ENCODE measurements at places on chromosomes 2 and 18. TPM values are rescaled to one million over a fixed set of nuclear protein-coding genes. Genes with fewer than 3 reads are reported as not detected.

The RGPD4 gene
- polyA plus RNA-seq: not detected

The GPR39 gene
- 2.6 TPM for polyA plus RNA-seq

The SAG gene
- 0.05 TPM for polyA plus RNA-seq

The ARL4C gene
- polyA plus RNA-seq: 54.6 TPM

The DYNAP gene
- polyA plus RNA-seq: not detected

The MC2R gene
- not detected for polyA plus RNA-seq

The SERPINB3 gene
- not detected for polyA plus RNA-seq

The ASB18 gene
- not detected for polyA plus RNA-seq

The LDLRAD4 gene
- 11.5 TPM for polyA plus RNA-seq

- DNase-seq: no peak
These were observed 116.5 kb upstream of the MCFD2 start for GRCh38 chr2:47031909-47032668.

- DNase-seq: no peak
These were observed 25.5 kb upstream of the YWHAQ start for GRCh38 chr2:9656270-9656766.

DNA sequence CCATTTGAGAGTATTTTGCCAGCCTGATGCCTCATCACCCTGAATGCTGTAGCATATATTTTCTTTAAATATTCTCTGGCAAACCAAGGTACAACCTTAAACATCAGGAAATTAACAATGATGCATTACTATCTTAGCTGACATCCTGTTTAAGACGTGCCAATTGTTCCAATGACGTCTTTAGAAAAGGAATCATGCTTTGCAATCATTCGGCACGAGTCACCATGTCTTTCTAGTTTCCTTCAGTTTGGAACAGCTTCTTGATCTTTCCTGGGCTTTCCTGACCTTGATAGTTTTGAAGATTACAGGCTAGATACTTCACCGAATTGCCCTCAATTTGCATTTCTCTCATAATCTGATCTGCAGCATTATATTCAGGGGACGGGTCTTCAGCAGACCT, 88.2 kb upstream of the GLI2 start:
- no peak for DNase-seq

DNA sequence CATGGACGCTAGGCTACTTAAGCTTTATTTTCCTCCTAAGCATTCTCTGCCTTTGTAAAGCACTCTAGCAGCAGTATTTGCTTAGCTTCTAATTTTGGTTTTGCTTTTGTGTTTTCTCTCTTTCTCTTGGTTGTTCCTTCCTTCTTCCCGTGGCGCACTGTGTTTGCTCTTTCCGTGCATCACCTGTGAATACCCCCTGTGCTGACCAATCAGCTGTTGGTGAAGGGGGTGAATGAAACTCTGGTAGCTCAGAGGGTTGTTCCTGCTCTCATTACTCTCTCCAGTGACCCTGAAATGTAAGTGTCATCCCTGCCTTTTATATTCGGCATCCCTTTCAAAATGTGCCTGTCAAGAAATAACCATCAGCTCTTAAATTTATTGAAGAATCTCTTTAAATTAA, 45.5 kb upstream of the TNFRSF11A start:
- no peak for DNase-seq

- DNase-seq: no peak
These were observed 33.8 kb downstream of the PLA2R1 start for GRCh38 chr2:160028431-160029269.

DNA sequence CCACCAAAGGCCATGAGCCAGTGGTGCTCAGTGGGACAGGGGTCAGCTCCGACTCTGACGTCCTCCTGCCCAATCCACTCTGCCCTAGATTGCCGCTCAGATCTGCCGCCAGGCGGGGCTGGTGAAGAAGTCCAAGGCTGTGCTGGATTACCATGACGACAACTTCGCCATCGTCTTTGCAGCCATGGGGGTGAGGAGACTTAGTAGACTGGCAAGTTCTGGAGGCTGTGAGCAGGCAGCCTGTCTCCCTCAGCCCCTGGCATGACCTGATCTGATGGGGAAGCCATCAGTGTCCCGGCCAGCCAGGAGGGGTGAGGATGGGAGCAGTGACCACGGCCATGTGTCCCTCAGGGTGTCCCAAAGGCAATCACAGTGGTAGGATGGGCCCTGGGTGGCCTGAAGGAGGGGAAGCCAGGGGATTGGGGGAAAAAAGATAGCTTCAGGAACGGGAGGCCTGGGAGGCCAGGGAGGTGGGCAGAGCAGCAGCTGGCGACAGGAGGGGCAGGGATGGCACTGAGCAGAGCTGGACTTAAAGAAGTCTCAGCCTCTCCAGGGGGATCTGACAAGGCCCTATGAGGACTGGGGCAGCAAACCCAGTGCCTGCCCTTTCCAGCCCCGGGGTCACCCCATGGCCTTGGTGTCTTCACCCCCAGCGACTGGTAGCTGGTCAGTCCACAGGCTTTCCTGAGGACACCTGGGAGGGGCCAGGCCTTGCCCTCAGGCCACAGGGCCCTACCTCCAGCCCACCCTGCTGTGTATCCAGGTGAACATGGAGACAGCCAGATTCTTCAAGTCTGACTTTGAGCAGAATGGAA, 17.4 kb upstream of the ANKRD53 start:
- DNase-seq: no peak

- DNase-seq: peak; percentile 20
These were observed at the start of gene SLC9A4 for GRCh38 chr2:102473020-102473419. TSS of gene SLC9A4 (plus strand) at chr2:102473226. CDS start at chr2:102473760, 534 bp downstream.

GRCh38 chr2:72745679-72746368, 80.0 kb downstream of the EXOC6B start:
- DNase-seq: peak; percentile 69

- DNase-seq: no peak
These were observed 127.6 kb upstream of the CDCA7 start for GRCh38 chr2:173226899-173227698.

Measured in renal cortex interstitium (tissue), 15 donors.